ENCODE measurements at places on chromosomes 6 and 20. TPM values are rescaled to one million over a fixed set of nuclear protein-coding genes. Genes with fewer than 3 reads are reported as not detected.
A peak's percentile ranks its signal among the peaks of the same experiment; 100 is the strongest.

The SPATS1 gene
- total RNA-seq = not detected

The ULBP2 gene
- 0.67 TPM for total RNA-seq

The NINL gene
- total RNA-seq = 4.1 TPM

GRCh38 chr20:48295966-48296421, 510.7 kb upstream of the SULF2 start:
- no peak for DNase-seq

- DNase-seq = peak; percentile 16
Observed at GRCh38 chr20:24747010-24747712, 201.9 kb upstream of the CST7 start.

DNA sequence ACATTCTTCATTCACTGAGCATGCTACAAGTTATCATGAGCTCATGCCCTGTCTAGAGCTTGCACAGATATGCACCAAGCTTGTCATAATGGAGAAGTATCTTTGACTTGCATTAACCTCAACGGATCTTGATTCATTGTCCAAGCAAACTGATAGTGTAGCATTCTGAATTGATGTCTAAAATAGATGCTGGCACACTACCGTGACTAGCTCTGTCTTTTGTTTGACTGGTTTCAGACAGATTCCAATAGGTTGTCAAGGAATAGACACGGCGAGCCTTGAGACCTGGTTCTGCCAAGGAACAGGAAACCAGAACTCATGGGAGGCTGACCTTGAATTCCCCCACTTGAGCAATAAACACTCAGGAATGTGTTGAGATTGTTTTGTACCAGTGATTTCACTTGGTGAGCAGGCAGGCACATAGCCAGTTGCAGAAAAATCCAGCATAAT, 1153.1 kb upstream of the GJE1 start:
- no peak for DNase-seq

DNA sequence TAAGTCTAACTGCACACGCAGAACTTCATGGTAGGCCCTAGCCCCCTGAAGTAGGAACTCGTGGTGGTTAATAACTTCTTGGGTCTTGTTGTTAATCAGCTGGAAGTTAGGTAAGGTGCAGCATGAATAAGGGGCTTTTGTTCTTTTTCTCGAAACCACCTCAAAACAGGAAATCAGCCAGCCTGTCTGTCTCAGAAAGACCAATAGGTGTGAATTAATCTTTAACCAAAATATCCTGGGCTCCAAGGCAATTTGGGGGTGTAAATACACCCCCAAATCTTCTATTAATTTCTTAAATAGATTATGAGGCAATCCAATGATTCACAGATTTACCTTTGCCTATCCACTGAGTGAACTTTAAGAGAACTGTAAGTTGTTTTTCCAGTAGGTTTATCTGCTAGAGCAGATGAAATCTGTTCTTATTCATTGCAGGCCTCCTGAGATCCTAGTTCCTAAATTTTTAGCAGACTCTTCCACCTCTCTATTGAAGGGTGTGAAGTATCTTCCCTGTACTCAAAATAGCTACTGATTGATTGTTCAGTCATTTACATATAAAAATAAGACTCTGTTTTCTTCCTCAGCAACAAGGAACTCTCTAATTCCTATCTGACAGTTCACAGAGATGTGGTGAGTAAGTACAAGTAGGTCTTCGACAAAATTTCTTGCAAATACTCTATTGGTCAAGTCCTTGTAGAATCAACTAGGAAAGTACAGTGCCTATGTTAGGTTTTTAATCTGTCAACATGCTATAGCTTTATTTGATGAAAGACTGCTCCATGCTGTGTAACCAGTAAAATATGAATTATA, 427.1 kb upstream of the NOX3 start:
- no peak for DNase-seq

DNA sequence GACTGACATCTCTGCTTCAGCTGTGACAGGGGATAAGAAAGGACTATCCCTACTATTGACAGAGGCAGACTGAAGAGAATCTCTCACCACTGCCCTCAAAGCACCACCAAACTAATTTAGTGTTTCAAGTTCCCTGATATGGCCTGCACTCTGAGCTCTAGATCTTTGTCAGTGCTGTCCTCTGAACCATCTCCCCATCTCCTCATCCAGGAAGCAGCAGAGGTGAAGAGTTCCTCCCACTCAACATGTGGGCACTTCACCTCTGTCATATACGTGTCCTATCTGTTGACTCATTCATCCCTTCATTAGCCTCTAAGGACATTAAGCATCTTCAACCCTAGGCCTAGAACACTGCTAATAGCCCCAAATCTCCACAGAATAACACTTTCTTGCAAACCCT, 14.1 kb downstream of the FAM210B start:
- no peak for DNase-seq

DNA sequence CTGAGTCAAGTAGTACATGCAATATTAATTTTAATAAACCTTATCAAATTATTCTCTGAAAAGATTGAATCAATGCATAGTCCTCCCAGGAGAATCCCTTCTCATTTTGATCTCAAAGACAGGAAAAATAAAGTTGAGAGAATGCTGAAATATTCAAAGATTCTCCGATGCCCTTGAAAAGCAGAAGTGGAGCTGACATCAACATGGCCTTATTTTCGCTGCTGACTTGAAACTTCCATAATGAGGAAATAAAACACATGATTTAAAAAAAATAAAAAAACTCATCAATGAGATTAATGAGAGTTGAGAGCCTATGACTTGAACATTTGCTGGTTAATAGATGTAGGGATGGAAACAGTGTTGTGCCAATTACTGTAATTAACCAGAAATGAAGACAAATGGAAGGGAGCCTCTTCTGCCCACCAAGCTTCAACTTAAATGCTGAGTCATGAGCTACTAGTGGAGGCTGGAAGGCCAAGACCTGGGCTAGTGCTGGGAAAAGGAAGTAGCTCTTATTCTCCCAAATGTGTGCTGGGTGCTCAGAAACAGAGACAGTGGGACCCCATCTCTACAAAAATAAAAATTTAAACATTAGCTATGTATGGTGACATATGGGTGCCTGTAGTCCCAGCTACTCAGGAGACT, 139.9 kb downstream of the BFSP1 start:
- no peak for DNase-seq

GRCh38 chr6:69044534-69044933, 409.5 kb downstream of the ADGRB3 start:
- no peak for DNase-seq

The DEFB123 gene
- not detected for total RNA-seq

- DNase-seq = no peak
Observed at GRCh38 chr20:51763965-51764602, 4.1 kb downstream of the ATP9A start.

DNA sequence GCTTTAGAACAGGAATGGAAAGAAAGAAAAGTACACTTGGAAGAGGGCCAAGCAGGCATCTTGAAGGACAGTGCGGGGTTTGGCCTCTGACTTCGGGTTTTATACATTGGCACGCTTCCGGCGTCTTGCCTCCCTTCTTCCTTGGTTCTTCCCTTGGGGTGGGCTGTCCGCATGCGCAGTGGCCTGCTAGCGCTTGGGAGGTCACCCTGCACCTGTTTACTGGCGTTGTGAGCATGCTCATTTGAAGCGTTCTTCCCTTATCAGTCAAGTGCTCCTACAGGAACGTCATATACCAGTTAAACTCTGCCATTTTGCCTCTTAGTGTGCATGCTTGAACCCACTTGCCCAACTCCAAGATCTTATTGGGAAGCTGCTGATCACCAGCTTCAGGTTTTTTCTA, 230.0 kb downstream of the TTLL2 start:
- DNase-seq = no peak

GRCh38 chr6:159043251-159043650, 1.5 kb downstream of the TAGAP start:
- DNase-seq = peak; percentile 56

The FOXO3 gene
- total RNA-seq = 7.5 TPM

DNA sequence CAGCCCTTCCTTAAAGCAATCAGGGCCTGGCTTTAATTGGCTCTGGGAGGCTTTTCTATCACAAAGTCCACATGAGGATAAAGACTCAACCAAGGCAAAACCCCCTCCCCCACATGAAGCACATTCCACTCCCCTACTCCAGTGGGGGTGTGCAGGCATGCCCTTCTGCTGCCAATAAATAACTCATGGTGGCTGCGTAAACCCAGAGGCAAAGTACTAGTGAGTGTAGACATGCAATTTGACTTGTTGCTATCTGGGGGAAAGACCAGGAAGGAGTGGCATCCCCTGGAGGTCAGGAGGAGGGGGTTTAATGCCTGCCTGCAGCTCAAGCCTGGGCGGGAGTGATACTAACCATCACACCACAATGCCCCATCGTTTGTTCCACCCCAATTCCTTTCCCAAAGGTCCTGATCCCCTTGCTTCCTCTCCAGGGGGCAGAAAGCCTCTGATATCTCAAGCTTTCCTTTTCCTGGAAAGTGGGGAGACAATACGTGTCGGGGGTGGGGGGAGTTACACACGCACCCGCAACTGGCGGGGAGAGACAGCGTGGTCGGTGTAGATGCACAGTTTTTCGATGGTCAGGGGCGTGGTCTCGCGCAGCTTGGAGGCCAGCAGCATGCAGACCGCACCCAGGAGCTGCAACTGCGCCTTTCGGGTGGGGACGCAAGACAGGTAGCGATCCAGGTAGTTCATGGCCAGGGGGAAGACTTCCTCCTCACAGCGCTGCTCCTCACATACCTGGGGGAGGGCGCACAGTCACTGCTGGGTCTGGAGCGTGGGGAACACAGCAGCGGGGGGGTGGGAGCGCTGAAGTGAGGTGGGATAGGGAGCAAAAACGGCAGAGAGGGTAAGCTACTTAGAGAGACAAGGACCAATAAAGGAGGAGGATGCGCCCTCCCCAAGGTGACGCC, 1.5 kb downstream of the CCND3 start:
- peak; percentile 74 for DNase-seq

- no peak for DNase-seq
Observed at GRCh38 chr6:25695671-25696070, 43.7 kb downstream of the SCGN start.

- DNase-seq = no peak
Observed at GRCh38 chr6:122050242-122050755, 349.2 kb upstream of the HSF2 start.

The SIRPG gene
- 45.4 TPM for total RNA-seq

The PROKR2 gene
- not detected for total RNA-seq

- no peak for DNase-seq
Observed at GRCh38 chr20:5170341-5170740, 43.5 kb downstream of the CDS2 start.

- DNase-seq = no peak
Observed at GRCh38 chr6:37451441-37452193, 18.6 kb downstream of the CMTR1 start.

Data from activated CD8-positive, alpha-beta T cell treated with anti-CD3 and anti-CD28 coated beads for 36 hours (primary cell).